ENCODE measurements at places on chromosomes 6 and 20. TPM values are rescaled to one million over a fixed set of nuclear protein-coding genes. Genes with fewer than 3 reads are reported as not detected.

DCDC2 gene
- 138 TPM for polyA plus RNA-seq

C6orf58 gene
- 1.5 TPM for polyA plus RNA-seq

NQO2 gene
- 67.2 TPM for polyA plus RNA-seq

FNDC1 gene
- polyA plus RNA-seq: 9.4 TPM

HSPA1L gene
- polyA plus RNA-seq: 4.6 TPM

OR2B3 gene
- polyA plus RNA-seq: not detected

SLC26A8 gene
- 0.40 TPM for polyA plus RNA-seq

SRMS gene
- 0.26 TPM for polyA plus RNA-seq

NKAIN2 gene
- 14.1 TPM for polyA plus RNA-seq

Data from renal pelvis (tissue), 12 donors.